ENCODE measurements at places on chromosomes 16 and 17. TPM values are rescaled to one million over a fixed set of nuclear protein-coding genes. Genes with fewer than 3 reads are reported as not detected.

DNA sequence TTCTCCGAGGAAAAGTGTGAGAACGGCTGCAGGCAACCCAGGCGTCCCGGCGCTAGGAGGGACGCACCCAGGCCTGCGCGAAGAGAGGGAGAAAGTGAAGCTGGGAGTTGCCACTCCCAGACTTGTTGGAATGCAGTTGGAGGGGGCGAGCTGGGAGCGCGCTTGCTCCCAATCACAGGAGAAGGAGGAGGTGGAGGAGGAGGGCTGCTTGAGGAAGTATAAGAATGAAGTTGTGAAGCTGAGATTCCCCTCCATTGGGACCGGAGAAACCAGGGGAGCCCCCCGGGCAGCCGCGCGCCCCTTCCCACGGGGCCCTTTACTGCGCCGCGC is at the start of gene ERBB2:
TSS of gene ERBB2 (plus strand) at position 247 of the 330 bp plus-strand sequence. CDS start 175 bp downstream, outside the sequence.
- DNase-seq, result peak; percentile 81

The SLFN14 gene
- not detected for total RNA-seq

The KRT28 gene
- not detected for total RNA-seq

GRCh38 chr16:1782408-1783264 is at the start of the genes NUBP2 and SPSB3:
Gene NUBP2, plus strand, starts transcription at chr16:1782960. Its CDS starts 61 bp downstream, at chr16:1783021.
Gene SPSB3, minus strand, starts transcription at chr16:1782571. Its CDS starts 1,088 bp downstream, at chr16:1781483.
- DNase-seq, result peak; percentile 100

The CHST6 gene
- total RNA-seq, result 2.0 TPM

DNA sequence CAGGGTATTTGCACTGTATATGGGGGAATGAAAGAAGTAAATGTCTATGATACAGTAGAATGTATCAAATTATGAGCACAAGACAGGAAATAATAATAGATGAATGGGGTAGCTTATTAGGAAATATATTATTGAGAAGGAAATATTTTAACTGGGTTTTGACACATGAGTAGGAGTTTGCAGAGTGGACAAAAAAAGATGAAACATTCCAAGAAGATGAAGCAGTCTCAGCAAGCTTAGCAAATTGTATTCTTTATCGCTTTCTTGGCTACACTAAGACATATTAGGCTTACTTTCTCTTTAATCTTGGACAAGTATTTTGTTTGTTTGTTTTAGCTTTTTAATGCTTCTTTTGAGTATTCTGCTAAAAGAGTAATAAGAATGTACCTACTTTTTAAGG is 1.3 kb upstream of the KRTAP4-9 start:
- no peak for DNase-seq

- DNase-seq, result no peak
Observed at GRCh38 chr17:80765241-80765961, 220.8 kb downstream of the RPTOR start.

The KRTAP2-2 gene
- not detected for total RNA-seq

- no peak for DNase-seq
Observed at GRCh38 chr17:64182325-64183012, 52.5 kb upstream of the ERN1 start.

The CNGB1 gene
- total RNA-seq, result 0.17 TPM

GRCh38 chr16:63720848-63721247 is 1401.0 kb downstream of the CDH11 start:
- no peak for DNase-seq

Measured in left colon (tissue), 2 donors.